ENCODE measurements at places on chromosomes 16 and 17.
A peak's percentile ranks its signal among the peaks of the same experiment; 100 is the strongest.

DNA sequence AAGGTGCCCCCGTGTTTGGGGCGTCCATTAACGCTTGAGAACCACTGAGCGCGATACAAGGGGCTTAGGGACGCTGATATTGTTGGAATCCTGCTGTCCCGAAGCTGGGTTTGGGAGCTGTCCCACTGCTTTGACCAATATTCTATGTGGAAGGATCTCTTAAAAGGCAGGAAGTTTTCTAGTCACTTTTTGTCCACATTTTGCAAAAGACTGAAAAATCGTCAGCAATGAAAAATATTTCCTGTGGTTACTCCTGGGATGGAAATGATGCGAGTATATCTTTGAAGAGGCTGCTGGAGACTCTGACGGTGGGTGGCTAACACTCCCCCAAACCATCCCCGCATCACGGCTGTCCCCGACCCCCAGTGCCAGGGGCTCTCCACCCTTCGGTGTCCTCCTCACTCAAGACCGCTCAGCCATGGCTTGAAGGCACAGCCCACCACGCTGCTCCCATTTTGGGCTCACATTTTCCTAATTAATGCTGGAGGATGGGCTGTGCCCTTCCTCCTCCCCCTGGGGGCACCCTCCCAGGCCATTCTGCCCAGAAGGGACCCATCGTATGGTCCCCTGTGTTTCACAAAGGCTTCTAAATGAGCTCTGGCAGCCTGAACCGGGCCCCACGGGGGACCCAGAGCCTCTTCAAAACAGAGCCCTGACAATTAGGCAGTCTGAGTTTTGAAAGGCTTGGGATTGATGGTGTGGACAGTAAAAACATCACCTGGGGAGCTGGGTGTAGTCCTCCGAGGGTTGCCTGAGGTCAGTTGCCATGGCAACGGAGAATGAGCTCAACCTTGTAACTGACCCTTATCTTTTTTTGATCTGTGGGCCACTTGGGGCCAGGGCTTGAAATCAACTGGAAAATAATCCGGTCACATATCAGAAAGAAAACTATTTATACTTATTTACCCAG, 158.6 kb downstream of the C16orf78 start:
- DNase-seq, result no peak

- peak; percentile 55 for DNase-seq
Measured at GRCh38 chr17:1485423-1486376, 6.8 kb downstream of the MYO1C start.

DNA sequence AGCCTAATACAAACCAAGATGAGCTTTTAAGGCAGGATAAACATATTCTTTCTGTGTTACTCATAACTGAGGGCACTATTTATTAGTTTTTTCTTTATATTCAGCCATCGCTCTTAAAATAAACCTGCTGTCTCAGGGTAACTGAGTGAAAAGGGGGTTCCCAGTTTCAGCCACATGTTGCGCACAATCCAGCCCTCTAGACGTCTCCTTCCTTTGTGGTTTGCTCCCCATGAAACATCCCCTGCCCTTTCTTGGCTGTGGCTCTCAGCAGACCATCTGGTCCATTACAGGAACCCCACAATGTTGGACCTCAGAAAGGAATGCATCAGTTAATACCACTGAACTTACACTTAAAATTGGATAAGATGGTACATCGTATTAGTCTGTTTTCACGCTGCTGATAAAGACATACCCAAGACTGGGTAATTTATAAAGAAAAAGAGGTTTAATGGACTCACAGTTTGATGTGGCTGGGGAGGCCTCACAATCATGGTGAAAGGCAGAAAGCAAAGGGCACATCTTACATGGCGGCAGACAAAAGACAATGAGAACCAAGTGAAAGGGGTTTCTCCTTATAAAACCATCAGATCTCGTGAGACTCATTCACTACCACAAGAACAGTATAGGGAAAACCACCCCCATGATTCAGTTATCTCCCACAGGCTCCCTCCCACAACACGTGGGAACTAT, 12.6 kb upstream of the IL21R start:
- DNase-seq, result no peak

DNA sequence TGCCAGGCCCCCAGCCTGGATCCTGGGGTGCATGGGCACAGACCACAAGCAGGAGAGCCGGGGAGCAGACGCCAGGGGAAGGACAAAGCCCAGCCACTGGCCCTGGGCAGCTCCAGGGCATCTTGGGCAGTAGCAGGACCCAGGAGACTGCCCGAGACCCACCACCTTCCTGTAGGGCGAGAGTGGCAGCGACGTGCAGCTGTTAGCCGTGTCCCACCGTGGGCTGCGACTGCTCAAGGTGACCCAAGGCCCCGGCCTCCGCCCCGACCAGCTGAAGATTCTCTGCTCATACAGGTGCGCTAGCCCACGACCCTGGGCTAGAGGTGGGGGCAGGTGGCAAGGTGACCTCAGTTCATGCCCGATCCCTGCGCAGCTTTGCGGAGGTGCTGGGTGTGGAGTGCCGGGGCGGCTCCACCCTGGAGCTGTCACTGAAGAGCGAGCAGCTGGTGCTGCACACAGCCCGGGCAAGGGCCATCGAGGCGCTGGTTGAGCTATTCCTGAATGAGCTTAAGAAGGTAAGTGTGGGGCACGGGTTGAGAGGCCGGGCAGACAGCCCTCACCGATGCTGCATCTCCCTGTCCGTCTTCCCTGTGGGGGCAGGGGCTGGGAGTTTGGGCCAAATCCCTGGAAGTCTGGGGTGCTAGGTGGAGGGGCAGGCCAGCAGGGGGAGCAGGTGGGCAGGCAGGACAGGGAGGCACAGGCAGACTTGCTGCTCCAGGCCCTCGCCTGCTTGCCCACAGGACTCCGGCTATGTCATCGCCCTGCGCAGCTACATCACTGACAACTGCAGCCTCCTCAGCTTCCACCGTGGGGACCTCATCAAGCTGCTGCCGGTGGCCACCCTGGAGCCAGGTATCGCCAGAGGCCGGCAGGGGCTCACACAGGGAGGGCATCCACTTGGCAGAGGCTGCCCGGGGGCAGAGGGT, 13.5 kb upstream of the SMIM5 start:
- DNase-seq, result no peak

DNA sequence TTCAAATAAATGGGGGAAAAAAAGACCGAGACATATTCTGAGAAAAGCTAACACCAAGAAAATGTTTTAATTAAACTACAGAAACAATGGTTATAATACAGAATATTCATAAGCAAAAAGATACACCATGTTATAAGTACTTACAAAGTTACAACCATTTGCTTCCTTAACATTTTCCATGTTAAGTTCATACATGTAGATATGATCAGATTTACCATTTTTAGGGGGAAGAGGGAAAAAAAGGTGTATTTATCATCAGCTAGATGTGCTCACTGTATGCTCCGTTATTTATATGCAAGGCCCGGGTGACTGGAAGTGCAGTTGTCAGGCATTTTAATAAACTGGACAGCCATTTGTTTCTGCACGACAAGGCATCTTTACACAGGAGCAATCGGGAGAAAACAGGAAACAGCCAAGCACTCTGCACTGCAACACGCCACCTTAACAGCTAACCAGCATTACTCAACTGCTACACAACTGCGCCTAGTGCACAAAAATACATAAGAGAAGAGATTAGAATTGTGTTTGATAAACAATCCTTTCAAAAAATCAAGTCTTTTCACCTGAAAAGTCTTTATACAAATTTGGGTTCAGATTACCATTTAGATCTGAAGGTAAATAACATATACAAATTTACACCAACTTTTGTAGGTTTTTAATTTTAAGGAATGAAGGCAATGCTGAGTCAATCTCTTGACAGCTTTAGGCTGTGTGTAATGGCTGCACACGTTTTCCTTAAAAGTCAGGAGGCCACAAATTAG, 2.9 kb downstream of the SRSF2 start:
- no peak for DNase-seq

DNA sequence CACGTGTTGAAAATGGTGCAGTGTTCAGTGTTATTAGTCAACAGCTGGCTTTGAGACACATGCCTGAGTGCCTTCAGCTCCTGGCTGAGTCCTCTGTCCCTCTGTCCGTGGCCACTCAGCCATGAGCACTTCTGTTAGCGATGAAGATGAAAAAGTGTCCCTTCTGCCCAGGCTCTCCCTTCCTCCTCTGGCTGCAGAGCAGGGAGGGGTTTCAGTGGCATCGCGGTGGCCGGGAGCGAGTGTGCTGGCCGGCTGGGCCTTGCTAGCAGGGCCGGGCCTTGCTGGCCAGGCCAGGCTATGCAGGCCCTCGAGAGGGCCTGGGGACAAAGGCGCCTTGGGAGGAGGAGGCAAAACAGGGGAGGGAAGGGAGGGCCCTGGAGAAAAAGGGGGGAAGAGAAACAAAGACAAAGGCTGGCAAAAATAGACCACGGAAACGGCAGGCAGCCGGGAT, 47.7 kb downstream of the CMIP start:
- no peak for DNase-seq

GRCh38 chr17:9062399-9062902, 41.1 kb downstream of the NTN1 start:
- no peak for DNase-seq

DNA sequence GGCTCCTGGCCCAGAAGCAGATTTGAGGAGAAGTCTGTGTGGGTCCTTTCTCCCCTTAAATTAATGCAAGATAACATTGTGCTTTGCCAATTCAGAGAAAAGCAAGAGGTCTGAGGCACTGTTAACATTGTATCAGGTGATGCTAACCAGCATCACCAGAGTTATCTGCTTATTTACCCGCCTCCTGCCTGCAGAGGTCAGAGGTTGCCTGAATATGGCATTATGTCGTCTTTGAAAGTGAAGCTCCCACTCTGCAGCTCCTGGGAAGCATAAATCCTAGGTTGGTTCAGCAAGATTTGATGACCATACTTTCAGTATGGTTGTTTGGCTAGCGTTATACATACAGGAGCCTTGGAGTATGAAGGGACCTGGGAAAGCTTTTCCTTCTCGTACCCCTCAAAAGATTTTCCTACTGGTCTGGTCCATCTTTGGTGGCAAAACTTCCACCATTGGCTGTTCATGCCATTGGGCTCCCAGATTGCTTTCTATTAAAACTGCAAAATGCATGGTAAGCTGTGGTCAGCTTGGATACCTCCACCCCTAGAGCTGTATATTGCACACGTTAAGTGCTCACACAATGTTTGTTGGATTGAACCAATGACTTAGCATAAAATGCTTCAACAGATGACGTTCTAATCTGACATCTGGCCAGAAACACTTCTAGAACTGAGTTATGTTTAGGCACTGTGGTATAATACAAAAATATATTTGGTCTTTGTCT, 24.1 kb downstream of the CHD9 start:
- DNase-seq, result no peak

DNA sequence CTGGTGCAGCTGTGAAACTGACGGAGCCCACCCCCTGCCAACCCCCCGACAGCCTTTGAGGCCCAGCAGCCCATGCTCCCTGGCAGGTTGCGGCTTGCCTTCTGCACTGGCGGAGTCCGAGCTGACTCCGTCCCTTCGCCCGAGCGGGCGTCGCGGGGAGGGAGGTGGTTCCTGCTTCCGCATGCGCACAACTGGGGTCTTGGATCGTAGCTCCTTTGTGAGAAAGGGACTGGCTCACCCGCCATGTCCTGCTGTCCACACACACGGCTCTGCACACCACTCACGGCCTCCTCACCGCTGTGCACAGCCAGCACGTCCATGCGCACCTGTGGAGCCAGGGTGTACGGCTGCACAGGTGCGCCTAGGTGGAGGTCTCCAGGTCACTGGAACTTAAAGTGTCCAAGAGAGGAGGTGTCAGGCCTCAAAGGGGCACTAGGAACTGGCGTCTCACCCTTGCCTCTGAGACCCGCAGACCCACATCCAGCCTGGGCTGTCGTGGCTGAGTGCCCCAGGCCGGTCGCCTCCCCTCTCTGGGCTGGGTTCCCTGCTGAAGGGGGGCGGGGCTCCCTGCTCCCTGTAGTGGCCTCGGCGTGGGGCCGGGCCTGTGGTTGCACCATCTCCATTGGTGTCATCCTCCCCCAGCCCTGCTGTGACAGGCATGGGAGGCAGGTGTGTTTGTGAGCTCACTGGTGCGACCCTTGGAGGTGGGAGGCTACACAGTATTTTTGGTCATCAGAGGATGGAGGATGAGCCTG, 45.3 kb downstream of the JPH3 start:
- DNase-seq, result no peak

DNA sequence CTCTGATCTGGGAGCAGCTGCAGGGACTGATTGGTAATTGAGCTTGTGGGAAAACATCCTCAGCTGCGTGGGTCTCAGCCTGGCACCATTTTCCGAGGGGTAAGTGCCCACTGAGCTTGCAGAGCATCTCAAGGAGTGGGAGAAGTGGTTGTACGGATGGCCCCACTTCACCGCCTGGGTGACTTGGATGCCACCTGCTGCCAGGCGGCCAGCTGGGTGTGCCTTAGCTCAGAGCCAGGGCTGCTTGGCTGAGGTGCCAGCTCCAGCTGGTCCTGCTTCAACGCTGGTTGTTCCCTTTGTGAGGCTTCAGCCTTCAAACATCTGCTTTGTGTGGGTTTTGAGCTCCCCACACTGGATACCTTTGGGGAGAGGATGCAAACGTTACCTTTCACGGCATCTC, 482.7 kb upstream of the EEF2KMT start:
- no peak for DNase-seq

GRCh38 chr17:40247926-40248495, 28.9 kb downstream of the WIPF2 start:
- DNase-seq, result no peak

GRCh38 chr17:32672711-32673110, 185.9 kb downstream of the CDK5R1 start:
- no peak for DNase-seq

DNA sequence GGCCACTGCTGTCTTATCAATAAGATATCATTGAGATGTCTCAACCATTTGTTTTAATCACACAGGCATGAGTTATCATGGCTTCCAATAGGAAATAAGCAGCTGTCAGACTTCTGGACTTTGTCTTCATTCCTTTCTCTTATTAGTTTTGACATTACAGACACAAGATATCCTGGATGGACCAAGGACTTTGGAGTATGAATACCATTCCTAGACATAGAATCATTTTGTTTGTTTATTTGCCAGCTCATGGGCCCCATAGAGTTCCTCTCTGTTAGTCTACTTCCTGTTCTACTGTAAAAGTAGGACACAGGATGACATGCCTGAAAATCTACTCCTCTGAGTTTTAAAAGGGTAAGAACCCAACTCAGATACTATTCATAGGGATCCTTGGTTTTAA, 77.7 kb upstream of the KCNJ16 start:
- no peak for DNase-seq

DNA sequence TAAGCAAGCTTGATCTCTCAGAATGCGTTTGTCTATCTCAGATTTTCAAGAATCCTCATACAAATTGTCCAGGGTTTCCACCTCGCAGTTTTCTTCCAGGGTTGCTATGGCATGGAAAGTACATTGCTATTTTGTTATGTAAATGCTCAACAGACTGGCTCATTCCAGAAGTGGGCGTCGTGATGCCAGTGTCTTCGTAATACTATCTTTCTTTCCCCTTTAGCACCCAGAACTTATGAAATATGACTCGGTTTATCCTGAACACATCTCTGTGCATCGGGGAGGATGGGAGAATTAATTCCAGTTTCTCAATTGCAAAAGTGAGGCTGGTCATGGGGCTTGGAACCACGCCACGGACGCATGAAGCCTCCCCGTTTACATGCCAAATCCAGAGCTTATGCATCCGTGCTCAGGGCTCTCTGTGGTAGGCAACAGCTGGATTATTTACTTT, 405.0 kb downstream of the WWOX start:
- no peak for DNase-seq

GRCh38 chr17:50027172-50027880, 28.6 kb upstream of the ITGA3 start:
- no peak for DNase-seq
